Midbrain (tissue), 1 donor: ENCODE measurements at places on chromosomes 12 and 14.

- DNase-seq = no peak
Observed at GRCh38 chr12:692274-692673, 29.0 kb upstream of the NINJ2 start.

GRCh38 chr12:4603421-4603820, 41.4 kb downstream of the DYRK4 start:
- no peak for DNase-seq

DNA sequence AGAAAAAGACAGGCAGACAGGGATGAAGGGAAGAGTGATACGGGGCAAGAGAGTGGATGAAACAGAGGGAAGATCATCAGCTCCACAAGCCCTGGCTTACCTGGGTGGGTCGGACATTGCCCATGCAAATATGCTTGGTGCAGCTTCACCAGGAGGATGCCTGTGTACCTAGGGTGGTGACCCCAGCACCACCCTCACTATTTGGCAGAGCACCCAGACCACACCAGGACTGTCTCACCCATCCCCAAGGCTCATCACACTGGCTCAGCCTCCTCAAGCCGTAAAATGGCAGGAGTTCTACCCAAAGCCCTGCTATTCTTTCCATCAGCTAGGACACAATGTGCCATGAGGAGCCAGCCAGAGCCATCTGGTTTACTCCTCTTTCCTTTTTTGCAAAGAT, 3.0 kb downstream of the GALNT8 start:
- no peak for DNase-seq

DNA sequence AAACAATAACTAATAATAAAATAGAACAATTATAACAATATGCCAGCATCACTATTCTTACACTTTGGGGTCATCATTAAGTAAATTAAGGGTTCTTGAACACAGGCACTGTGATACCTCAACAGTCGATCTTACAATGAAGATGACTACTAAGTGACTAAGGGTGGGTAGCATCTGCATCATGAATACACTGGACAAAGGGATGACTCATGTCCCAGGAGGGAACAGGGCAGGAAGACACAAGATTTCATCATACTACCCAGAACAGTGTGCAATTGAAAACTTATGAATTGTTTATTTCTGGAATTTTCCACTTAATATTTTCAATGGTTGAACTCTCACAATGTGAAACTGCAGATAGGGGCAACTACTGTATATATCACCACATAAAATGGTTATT, 19.7 kb downstream of the TSPAN19 start:
- DNase-seq = peak; percentile 16

GRCh38 chr12:121060149-121061001, 21.3 kb upstream of the OASL start:
- peak; percentile 42 for DNase-seq

GRCh38 chr14:75714991-75715390, 53.9 kb downstream of the TTLL5 start:
- no peak for DNase-seq

DNA sequence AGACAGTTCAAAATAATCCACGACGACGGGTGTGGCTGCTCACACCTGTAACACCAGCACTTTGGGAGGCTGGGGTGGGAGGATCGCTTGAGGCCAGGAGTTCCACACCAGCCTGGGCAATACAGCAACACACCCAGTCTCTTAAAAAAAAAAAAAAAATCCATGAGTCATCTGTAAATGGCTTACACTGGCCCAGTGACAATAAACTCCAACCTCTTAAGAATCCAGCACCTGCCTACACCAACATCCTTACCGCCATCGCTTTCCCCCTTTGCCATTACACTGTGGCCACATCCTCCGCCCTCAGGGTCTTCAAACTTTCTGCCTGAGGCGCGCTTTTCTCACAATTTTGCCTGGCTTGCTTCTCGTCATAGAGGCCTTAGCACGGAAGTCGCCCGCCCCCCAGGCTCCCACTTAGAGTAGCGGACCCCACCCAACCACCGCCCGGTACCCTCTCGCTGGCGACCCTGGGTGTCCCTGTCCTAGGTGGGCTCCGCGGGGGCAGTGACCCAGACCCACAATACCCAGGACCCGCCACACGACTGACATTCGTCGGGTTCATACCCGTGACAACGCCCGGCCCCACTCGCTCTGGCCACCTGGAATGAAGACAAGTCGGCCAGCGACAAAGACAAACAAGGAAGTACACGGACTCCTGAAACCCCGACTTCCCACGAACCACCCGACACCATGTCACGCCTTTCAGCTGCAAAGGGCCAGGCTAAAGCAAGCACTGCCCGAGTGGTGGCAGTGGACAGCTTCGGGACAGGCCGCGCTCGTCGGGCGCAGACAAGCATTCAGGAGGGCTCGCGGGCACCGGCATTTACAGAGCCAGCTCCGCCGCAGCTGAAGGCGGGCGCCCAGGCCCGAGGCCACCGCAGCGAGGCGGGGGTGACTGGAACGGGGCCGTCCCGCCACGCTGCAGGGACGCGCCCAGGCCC, 636 bp downstream of the GOLGA3 start:
- no peak for DNase-seq

DNA sequence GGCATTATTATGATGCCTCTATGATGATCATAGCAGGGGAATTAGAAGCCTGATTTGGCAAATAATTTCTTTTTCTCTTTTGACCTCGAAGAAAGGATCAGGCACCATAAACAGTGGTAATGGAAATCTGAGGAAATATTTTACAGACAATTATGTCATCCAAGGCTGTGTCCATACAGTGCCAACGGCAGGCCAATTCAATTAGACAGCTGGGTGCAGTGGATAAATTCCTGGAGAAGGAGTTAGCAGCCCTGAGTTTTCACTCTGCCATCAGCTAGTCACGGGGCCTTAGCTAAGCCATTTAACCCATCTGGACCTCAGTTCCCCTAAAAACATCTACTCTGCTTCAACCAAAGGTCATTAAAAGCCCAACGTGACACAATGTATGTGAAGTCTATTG, 4.1 kb downstream of the TPH2 start:
- DNase-seq = no peak

GRCh38 chr12:69007101-69007854, 74.3 kb upstream of the CPM start:
- no peak for DNase-seq

GRCh38 chr14:55717621-55718020, 137.6 kb downstream of the KTN1 start:
- no peak for DNase-seq

- DNase-seq = peak; percentile 19
Observed at GRCh38 chr12:230925-231671, 17.1 kb upstream of the SLC6A12 start.

DNA sequence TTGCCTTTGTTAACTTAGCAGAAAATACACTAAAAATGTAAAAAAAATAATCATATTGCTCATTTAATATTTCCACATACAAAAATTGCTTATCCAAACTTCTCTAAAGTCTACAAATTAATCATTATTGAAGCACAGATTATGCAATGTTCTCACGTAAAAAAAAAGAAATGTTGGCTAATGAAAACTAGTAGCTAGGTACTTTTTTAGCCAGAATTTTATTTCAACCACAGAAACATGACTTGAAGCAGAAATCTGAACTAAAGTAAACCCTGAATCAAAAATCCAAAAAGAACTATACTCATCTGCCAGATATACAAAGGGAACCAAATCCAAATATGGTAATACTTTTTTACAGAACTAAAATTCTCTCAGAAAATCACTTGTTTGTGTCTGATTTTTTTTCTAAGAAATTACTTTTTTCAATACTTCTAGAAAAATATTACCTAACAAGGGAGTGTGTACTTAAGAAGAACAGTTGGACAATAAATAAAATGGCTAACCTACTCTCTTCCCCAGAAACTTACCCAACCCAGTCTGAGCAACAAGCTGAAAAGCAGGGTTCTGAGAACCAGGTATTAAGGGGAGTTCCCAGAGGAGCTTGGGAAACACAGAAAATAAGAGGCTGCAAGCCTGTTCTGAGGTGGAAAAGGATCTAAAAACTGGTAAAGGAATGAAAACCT, 78.4 kb upstream of the RAP1B start:
- no peak for DNase-seq

DNA sequence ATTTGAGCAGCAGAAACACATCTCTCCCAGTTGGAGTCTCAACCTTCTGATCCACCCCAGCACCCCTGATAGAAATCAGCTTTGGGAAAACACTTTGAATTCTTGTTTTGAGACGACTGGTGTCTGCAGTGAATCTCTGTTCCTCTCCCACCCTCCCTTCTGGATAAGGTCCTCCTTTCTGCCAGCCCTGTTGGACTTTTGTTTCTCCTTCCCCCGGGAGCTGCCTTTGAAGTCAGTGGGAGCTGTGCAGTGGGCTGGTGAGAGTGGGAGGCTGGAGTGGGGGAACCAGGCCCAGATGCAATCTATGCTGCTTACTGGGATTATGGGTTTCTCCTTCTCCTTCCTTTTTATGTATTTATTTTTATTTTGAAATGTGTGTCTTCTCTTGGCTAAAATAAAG, 49.0 kb downstream of the FLRT2 start:
- no peak for DNase-seq

- DNase-seq = no peak
Observed at GRCh38 chr14:50739186-50739585, 71.1 kb upstream of the SAV1 start.

DNA sequence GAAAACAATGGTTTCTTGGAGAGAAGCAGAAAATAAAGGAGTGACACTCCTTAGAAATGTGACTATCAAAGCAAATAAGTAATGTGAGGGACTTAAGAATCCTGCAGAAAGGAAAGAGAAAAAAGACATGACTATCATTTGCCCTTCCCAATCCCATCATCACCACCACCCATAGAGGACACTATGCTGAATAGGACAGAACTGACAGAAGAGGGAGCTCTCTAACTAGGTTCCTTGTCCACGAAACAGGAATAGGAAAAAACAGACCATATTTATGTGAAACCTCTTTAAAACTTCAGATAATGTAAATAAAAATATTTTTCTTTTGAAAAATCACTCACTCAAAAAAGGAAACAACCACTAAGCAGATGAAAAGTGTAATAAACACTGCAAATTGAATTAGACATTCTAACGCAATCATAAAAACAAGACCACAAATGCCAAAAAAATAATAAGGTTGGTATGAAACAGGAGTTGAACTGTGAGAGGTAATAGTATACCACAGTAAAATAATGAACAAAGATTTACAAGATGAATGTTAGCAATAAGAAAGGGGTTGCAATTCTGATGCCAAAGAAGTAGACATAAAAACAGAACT, 24.1 kb downstream of the KLRD1 start:
- peak; percentile 63 for DNase-seq

GRCh38 chr12:70469221-70469820, 103.2 kb downstream of the KCNMB4 start:
- DNase-seq = no peak

GRCh38 chr12:116703214-116703795, 34.6 kb downstream of the SPRING1 start:
- DNase-seq = peak; percentile 72

- DNase-seq = no peak
Observed at GRCh38 chr12:61654698-61655097, 605.5 kb upstream of the USP15 start.

- no peak for DNase-seq
Observed at GRCh38 chr12:13428538-13429265, 232.2 kb downstream of the EMP1 start.

DNA sequence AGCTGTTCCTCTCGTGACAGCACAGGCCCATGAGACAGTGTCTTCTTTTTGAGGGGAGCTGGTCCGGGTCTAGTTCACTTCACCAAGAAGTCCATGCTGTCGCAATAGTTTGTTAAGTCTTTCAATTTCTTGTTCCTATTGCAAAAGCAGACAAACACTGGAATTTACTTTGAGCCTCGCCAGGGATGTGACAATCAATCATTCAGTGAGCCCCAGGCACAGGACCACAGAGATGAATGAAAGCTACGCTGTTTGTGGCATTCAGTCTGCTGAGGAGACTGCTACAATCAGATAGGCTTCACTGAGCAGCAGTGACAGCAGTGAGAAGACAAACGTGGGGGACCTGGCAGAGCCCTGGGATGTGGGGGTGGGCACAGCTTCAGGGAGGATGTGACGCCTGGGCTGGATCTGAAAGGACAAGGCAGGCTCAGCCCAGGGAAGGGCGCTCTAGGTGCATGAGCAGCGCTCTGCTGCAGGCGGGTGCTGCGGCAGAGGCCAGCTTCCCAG, 35.5 kb downstream of the TCTN1 start:
- no peak for DNase-seq

DNA sequence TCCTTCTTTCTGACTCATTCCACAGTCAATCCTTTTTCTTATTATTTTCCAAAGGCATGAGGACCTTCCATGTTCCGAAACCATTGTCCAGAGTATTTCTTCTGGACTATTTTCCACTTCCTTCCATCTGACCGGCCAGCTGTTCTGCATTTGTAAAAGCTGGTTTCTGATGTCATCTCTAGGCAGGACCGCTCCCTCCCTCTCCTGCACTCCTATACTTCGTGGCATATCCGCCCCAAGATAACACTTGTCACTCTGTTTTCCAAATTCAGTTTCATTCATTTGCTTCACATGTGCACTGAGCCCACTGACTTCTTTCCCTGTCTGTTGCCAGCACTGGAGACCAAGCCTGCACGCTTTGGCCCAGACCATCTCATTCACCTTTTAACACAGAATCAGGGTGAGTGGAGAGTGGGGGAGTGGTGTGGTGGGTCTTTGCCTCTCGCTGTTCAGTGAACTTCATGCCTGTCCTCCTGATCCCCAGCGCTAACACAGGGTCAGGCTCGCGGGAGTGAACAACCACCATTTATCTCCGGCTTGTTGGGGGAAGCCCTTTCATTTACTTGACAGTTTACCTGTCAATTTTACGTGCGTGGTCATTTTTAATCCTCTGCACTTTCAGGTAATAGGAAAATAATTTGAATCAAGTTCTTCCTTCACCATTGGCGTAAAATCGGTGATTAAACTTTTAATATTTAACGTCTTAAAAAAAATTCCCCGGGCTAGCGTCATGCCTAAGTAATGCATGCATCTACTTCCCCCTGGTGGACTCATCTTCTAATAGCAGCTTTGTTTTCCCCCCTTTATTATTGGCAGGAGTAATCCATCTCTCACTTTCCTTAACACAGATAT, 52.5 kb downstream of the C12orf75 start:
- DNase-seq = peak; percentile 47

DNA sequence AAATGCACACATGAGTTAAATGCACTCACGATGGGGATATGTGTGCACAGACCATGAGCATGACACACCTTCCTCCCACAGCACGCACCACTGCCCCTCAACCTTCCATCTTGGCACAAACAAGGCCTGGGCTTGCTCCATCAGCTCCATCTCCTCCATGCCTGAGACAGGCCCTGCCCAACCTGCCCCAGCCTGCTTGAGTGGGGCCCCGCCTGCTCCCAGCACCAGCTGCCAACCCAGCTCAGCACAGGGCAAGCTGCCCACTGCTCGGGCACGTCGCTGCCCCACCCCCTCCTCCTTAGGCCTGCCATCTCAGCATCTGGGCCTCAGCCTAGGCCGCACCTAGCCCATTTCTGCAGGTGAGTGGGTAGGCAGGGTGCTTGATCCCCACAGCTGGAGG, 27.6 kb upstream of the KRT78 start:
- no peak for DNase-seq

- no peak for DNase-seq
Observed at GRCh38 chr12:46459861-46460545, 87.4 kb upstream of the SLC38A2 start.

- no peak for DNase-seq
Observed at GRCh38 chr14:29037411-29037810, 270.8 kb downstream of the FOXG1 start.
